Ovary (tissue), 10 donors: ENCODE measurements at places on chromosomes 3 and 15.

- no peak for DNase-seq
These were observed 219.9 kb upstream of the PROK2 start for GRCh38 chr3:72004749-72005292.

DNA sequence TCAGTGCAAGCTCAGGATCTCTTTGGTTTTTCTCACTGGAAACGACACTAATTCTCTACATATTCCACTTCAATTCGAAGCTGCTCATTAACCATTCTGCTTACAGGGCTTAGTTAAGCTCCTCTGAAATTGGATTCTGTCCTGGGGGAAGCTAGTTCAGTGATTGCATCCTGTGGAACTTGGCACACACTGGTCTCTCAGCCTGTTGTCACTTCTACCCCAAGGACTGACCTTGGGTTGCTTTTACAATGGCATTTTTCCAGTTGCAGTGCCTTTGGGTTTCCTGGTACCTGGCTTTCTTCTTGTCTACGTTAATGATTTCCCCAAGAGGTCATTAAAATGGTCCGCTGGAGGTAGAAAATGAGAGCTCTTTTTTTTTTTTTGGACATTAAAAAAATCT, 33.3 kb upstream of the GABRB3 start:
- DNase-seq, result no peak

DNA sequence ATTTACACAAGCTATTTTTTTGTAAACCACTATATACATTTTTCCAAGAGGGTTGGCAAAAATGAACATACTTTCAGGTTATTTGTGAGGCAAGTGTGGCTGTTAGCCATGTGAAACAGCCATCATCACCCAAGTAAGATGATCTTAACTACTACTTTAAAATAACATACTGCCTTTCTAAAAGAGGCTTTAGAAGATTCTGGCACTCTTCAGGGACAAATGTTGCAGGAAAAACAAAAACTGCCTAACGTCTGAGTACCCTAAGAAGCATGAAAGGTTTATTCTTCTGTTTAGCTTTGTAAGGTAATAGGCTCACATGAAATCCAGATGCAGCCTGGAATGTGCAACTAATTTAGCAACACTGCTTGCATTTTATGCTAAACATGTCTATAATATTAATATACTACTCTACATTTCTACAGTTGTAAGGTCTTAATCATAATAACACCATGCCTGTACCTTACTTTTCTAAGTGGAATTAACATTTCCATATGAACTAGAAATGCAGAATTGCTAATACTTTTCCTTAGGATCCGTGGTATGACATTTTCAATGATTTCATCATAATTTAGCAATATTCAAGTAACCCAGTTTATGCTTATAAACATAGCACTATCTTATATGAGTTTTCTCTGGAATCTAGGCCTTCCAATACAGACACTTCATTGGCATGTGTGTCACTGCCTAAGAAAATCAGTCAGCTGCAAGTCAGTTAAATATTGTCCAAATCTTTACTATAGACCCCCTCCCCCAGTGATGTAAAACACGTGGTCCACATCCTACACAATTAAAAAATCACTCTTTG, 4.5 kb upstream of the LSAMP start:
- no peak for DNase-seq

GRCh38 chr3:194984066-194984465, 286.9 kb downstream of the XXYLT1 start:
- DNase-seq, result no peak

GRCh38 chr15:98443526-98443925, 204.8 kb upstream of the IGF1R start:
- DNase-seq, result no peak

GRCh38 chr15:101675015-101675414, 22.8 kb upstream of the TM2D3 start:
- no peak for DNase-seq

- no peak for DNase-seq
These were observed 42.5 kb downstream of the ATP2B2 start for GRCh38 chr3:10462641-10463532.

DNA sequence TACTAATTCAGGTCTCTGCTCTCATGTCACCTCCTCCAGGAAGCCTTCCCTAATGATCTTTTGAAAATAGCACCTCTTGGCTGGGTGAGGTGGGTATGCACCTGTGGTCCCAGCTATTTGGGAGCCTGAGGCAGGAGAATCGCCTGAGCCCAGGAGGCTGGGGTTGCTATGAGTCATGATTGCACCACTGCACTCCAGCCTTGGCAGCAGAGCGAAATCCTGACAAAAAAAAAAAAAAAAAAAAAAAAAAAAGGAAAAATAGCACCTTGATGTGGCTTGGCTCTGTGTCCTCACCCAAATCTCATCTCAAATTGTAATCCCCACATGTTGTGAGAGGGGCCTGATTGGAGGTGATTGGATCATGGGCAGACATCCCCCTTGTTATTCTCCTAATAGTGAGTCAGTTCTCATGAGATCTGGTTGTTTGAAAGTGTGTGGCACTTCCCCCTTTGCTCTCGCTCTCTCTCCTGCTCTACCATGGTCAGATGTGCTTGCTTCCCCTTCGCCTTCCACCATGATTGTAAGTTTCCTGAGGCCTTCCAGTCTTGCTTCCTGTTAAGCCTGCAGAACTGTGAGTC, 11.2 kb upstream of the RNU6-1 start:
- DNase-seq, result no peak

- no peak for DNase-seq
These were observed 167.1 kb downstream of the OXSM start for GRCh38 chr3:25957026-25957425.

DNA sequence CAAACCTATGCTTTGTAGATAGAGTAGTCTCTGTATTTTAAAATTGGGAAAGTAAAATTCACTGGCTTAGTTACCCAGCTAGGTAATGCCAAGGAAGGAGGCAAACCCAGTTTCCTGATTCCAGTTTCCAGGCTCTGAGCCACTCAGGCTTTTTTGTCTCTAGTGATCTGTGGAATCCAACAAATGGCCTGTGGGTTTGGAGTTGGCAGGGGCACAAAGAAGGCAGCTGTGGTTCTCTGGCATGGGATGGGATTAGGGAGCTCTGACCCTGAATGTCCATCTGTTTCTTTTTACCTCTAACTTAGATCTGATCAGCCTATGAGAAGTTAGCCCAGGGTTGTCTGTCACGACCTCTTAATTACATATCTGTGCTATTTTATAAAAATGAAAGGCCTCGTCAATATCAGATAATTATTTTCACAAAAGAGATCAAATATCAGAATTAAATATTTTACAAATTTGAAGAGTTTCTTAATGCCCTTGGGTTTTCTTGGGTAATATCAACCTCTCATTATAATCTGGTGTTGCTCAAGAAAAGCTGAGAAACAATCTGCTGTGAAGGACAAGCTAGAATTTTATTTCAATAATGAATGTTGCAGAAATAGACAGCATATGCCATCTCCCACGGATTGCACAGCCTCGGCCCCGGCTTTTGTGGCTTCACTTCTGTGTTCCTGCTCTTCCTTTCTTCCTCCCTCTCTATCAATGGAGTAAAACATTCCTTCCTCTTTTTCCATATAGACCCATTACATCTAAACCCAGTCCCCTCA, 63.7 kb upstream of the DAZL start:
- DNase-seq, result no peak

GRCh38 chr3:171871392-171872274, 28.5 kb downstream of the TMEM212 start:
- DNase-seq, result no peak

DNA sequence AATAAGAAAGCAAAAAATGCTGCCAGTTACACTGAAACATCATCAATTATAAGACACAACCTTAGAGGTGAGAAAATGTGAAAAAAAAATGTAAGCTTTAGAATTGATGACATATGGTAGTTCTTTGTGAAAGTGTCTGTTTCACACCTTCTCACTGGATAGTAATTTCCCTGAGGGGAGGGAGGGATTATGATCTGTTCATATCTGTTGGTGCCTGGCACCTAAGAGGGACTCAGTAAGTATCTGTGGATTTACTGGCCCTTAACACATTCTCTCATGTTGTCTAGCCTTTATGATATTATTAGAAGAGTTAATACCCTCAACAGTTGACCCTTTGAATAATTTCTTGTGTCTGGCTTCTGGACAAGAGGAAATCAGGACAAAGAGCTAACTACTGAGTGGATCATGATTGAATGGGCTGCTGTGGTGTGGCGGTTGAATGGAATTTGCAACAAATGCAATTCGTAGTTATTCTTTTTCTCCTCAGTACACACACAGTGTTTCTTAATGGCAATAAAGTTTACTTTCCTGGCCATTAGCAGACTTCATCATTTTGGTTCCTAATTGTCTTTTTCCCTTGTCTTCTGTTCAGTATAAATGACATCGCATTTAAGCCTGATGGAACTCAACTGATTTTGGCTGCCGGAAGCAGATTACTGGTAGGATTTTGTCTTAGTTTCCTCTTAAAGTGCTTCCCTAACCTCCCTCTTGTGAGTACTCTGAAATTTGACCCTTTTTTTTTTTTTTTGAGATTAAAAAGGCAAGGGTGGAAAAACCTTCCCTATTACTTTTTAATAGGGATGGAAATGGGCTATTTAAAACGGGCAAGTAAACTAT, 9.5 kb downstream of the IFT122 start:
- DNase-seq, result no peak
